ENCODE measurements at places on chromosomes 7 and 10.

- DNase-seq = no peak
Measured at GRCh38 chr7:96273716-96274115, 48.2 kb downstream of the SLC25A13 start.

DNA sequence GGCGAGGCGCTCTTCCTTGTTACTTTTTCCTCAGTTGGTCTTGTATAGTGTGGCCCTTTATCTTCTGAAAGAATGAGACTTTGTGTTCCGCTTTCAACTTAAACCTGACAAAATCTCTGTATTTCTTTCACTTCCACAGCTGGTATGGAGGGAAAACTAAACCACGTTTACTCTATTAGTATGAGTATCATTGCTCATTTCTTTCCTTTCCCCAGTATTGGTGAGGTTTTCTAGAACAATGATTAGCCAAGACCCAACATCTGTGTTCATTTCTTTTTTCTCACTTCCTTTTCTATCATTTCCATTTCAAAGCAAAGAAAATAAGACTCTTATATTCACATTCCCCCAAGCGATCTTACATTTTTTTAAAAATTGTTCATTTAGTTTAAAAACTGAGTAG is 165.3 kb downstream of the PAXIP1 start:
- no peak for DNase-seq

DNA sequence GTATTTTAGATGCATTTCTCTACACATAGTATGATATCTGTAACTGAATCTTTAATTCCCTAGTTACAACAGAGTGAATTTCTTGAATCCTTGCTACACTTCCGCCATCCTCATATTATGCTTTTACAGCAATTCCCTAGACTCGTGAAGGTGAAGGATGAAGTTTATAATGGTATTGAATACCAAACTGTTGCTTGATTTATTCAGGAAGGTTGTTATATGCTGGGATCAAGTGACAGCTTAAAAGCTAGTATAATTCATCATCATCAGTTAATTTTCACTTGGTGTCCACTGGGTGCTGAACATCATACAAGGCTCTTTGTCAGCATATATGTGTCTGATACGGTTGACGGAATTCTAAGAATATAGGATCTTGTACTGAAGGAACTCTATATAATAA is 47.2 kb downstream of the MDFIC start:
- no peak for DNase-seq

- DNase-seq = no peak
Measured at GRCh38 chr7:156684661-156685060, 44.1 kb downstream of the RNF32 start.

DNA sequence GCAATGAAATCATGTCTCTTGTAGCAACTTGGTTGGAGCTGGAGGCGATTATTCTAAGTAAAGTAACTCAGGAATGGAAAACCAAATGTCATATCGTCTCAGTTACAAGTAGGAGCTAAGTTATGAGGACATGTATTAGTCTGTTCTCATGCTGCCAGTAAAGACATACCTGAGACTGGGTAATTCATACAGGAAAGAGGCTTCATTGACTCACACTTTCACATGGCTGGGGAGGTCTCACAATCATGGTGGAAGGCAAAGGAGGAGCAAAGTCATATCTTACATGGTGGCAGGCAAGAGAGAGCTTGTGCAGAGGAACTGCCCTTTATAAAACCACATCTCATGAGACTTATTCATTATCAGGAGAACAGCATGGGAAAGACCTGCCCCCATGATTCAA is 370.1 kb upstream of the PRKCQ start:
- DNase-seq = no peak

GRCh38 chr7:50266635-50267386 is 37.7 kb upstream of the IKZF1 start:
- peak; percentile 91 for DNase-seq

DNA sequence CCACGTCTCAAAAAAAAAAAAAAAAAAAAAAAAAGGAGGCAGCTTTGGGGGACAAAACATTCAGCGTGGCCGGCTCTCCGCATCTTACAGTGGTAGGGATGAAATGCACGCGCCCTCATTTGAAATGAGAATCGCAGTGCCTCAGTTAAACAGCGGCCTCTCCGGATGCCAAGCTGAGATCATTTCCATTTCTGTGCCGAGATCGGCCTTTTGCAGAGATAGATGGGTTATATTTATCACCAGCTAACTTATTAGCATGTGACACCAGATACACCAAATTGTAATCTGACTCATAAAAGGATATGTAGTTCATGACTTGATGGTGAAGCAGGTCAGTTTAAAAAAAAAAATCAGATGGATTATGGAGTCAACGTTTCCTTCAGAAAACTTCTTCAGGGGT is 138.7 kb downstream of the CUX1 start:
- no peak for DNase-seq

DNA sequence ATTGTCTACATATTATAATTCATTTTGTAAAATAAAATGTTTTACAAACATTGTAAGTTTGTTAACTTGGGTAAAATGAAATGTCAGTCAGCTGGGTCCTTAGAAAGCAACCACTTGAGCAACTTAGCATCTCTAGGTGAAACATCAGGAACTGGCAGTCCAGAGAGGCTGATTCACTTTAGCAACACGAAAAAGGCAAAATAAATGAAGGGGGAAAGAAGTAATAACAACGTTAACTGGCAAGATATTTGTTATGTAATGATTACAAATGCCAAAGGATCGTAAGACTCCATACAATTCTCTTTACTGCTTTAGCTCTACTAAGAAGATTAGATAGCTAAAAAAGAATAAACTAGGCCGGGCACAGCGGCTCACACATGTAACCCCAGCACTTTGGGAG is 5.0 kb downstream of the PDZD8 start:
- DNase-seq = no peak

DNA sequence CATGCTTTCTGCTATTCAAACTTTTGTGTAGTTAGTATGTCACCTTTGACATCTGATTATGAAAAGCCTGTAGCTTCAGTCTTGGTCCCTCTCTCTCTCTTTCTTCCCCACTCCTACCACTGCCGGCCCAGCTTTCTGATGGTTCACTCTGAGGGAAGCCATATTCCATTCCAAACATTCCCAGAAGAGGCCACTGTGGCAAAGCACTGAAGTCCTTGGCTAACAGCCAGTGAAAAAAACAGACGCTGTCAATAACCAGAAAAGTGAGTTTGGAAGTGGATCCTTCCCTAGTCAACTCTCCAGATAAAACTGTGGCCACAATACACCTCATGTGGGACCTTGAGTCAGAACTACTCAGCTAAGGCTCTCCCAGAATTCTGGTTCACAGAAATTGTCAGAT is 950.7 kb upstream of the PHF14 start:
- DNase-seq = no peak

DNA sequence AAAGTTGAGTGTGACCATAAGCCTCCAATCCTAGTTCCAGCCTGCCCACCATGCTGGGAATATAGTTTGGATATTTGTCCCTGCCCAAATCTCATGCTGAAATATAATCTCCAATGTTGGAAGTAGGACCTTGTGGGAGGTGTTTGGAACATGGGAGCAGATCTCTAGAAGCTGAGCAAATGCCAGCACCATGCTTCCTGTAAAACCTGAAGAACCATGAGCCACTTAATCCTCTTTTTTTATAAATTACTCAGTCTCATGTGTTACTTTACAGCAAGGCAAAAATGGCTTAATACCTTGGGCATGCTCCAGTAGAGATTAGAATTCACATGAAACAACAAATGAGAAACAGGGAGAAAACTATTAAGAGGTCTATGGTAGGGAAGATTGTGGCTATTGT is 27.2 kb downstream of the STEAP1 start:
- DNase-seq = no peak

GRCh38 chr7:29379551-29379950 is 184.1 kb upstream of the PRR15 start:
- DNase-seq = no peak

DNA sequence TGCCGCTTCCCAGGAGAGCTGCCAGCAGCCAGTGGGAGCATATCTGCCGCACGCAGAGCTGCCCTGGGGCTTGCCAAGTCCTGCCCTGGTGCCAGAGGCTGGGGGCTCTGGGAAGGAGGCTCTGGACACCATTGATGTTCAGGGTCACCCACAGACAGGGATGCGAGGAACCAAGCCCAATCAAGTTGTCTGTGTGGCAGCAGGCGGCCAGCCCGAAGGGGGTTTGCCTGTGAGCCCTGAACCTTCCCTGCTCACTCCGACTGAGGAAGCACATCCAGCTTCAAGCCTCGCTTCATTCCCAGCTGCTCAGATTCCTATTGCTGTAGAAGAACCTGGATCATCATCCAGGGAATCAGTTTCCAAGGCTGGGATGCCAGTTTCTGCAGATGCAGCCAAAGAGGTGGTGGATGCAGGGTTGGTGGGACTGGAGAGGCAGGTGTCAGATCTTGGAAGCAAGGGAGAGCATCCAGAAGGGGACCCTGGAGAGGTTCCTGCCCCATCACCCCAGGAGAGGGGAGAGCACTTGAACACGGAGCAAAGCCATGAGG is 94.6 kb downstream of the TACC2 start:
- DNase-seq = no peak

DNA sequence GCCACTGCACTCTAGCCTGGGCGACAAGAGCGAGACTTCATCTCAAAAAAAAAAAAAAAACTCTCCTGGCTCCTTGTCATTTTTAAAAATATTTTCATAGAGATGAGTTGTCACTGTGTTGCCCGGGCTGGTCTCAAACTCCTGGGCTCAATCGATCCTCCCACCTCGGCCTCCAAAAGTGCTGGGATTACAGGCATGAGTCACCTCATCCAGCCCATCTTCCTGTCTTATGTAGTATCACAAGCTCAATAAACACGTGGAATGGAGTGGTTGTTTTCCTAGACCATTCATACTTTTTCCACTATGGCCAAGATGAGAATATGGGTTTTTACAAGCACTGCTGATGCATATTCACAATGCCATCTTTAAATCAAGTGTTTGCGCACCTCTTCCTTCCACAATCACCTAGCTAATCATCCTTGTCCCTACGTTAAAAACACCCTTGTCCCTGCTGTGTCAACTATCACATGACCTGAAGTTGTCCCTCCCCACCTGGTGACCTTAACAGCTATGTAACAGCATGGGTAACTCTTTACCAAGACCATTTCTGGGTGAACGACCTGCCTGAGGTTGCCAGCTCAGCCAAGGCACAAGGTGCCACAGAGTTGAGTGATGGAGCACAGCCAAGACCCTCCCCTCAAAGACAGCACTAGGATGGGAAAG is 21.3 kb downstream of the DLG5 start:
- no peak for DNase-seq

DNA sequence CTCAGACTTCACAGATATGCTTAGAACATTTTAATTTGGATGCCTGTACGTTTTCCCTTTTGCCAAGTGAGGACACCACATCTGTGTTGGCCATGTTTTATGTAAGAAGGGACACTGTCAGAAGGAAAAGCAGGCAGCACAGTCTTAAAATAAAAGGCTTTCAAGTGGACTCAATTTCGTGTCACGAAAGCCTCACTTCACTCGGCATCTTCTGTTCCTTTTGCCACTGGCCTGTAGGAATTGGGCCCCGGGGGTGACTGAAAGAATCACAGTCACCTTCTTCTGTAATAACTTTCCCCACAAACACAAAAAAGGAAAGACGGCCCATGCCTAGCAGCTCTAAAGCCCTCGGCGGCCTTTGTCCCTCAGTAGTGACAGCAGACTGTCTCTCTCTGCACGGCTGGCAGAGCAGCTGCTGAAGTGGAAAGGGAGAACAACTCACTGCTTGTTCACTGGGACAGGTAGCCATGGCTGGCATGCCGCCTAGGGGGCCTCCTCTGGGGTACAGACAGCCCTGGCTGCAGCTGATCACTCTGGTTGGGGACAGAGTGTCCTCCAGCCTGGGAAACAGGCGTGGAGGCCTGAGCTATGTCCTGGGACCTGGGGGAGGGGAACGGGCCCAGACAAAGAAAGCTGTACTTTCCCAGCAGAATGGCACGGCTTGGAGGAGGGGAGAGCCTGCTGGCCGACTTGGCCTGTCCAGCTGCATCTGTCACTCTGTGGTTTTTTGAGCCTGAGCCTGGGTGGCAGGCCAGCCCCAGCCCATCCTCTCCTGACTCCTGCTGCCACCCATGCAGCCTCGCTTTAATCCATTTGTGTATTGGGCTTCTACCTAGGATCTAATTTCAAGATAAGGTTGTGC is 4.4 kb downstream of the RASSF4 start:
- DNase-seq = no peak

DNA sequence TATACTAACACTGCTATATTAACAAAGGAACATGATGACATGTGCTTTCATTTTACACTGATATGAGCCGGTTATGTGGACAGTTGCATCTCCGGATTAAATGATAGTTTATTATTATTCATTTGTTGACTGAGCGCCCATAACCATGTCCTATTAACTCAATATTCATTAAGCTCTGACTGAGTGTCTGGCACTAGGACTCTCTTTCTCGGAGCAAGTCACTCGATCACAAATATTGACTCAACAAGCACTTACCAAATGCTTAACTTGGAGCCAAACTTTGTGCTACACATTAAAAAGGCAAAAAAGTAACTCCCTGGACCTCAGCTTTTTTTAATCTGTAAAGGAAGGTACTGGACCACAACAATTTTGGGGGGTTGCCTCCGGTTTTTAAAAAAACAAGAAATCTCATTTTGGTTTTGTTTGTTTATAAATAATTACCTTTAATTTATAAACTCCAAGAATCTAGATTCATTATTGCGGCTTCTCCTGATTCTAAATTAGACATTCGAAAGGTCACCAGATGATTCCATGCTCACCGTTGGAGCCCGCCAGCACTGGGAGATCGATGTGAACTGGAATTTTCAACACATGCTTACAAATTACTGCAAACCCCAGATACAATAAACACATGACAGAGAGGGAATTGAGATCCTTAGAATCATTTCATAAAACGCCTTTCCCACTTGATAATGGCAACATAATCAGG is 8.9 kb upstream of the LYZL1 start:
- no peak for DNase-seq

DNA sequence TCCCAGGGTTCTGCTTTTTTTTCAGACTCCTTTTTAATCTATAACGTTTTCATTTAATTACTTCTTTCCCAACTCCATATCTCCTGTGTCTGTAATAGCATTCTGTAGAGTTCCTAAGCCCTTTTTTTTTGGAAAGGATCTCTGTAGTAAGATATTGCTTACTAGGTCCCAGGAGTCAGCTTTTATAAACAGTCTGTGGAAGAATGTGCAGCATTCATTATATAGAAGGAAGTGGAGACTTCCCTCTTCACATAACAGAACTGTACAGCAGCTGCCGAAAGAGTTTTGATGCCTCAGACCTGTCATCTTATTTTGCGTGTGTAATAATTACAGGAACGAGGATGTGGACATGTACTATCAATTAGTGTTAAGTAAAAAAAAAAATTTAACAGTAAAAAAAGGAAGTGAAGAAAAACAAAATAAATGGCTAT is 7.4 kb upstream of the STEAP4 start:
- no peak for DNase-seq

DNA sequence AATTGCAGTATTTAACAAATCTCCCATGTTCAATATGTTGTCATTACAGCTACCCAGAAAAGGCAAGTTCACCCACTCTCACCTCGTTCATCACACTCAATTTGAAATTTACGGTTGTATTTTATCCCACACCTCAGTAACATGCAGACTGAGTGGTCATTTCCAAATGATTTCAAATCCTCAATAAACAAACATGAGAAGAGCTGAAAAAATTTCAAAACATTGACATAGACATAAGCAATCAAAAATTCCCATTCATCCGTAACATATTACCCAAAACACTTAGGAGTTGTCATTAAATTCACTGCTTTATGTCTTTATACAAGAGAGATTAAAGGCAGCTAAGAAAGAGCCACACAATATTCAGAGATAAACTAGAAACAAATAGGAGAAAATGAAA is 61.7 kb upstream of the NEBL start:
- DNase-seq = no peak

GRCh38 chr10:58697691-58698090 is 185.0 kb downstream of the BICC1 start:
- no peak for DNase-seq
